ENCODE measurements at places on chromosomes 12 and 14. TPM values are rescaled to one million over a fixed set of nuclear protein-coding genes. Genes with fewer than 3 reads are reported as not detected.

FGF6 gene
- not detected for polyA plus RNA-seq

MUCL1 gene
- polyA plus RNA-seq = not detected

IFT81 gene
- 0.16 TPM for polyA plus RNA-seq

TAS2R8 gene
- not detected for polyA plus RNA-seq

KITLG gene
- not detected for polyA plus RNA-seq

PPFIA2 gene
- not detected for polyA plus RNA-seq

GZMB gene
- polyA plus RNA-seq = 1.0 TPM

KRT78 gene
- not detected for polyA plus RNA-seq

SMAGP gene
- 6.9 TPM for polyA plus RNA-seq

DNAH10 gene
- not detected for polyA plus RNA-seq

GDF3 gene
- polyA plus RNA-seq = not detected

GLIPR1L1 gene
- polyA plus RNA-seq = not detected

CNTN1 gene
- not detected for polyA plus RNA-seq

PLD4 gene
- polyA plus RNA-seq = not detected

ISCA2 gene
- polyA plus RNA-seq = 81.8 TPM

CHGA gene
- polyA plus RNA-seq = 0.28 TPM

MFAP5 gene
- polyA plus RNA-seq = not detected

GRCh38 chr14:77556946-77557345 lies 58.3 kb upstream of the ISM2 start:
- DNase-seq = no peak

- no peak for DNase-seq
Observed at GRCh38 chr12:67019070-67019469, 250.1 kb upstream of the CAND1 start.

- DNase-seq = no peak
Observed at GRCh38 chr12:76040461-76040860, 8.9 kb upstream of the PHLDA1 start.

DNA sequence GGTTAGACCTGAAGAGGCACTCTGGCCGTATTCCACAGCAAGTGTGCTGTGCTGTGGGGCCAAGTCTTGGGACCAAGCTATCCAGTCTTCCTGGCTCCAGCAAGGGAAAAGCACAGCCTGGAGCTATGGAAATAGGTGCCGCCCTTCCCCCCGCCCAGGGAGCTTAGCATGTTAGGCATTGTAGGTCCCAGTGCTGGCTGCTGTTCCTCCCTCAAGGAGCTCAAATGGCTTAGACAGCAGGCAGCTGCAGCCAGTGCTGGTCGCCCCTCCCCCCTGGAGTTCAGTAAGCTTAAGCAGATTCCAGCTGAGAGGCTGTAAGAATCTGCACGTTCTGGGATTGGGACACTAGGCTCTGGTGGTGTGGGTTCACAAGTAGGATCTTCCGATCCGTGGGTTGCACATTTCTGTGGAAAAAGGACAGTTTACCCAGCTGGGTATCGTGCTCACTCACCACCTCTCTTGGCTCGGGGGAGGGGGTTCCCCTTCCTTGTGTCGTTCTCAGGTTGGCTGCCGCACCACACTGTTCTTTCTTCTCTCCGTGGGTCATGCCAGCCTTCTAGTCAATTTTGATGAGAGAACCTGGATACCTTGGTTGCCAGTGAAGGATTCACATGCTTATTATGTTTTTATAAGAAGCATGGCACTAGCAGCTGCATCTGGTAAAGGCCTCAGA lies 127.3 kb downstream of the CNTN1 start:
- no peak for DNase-seq

DNA sequence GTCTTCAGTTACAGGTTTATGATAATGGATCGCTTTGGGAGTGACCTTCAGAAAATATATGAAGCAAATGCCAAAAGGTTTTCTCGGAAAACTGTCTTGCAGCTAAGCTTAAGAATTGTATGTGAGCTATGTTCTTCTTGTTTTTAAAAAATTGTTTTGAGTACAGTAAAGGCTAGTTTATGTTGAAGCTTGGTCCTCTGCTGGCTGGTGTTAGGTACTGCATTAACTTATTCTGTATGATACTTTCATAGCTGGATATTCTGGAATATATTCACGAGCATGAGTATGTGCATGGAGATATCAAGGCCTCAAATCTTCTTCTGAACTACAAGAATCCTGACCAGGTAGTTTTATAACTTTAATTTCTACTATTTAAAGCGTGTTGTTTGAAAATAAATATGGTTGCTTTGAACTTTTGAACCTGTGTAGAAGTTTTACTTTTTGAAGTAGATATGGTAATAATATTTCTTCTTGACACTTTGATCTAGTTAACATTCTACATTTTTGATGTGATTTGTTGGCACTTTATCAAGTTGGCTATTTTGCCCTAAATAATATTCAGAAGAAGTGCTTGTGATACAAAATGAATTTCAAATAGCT lies 55.7 kb downstream of the VRK1 start:
- DNase-seq = peak; percentile 1

GRCh38 chr12:121857322-121858246 lies 1.1 kb downstream of the HPD start:
- no peak for DNase-seq

- no peak for DNase-seq
Observed at GRCh38 chr12:111842556-111843396, 748 bp downstream of the MAPKAPK5 start.

- peak; percentile 89 for DNase-seq
Observed at GRCh38 chr14:105489542-105490266, 1.3 kb upstream of the TEDC1 start.

DNA sequence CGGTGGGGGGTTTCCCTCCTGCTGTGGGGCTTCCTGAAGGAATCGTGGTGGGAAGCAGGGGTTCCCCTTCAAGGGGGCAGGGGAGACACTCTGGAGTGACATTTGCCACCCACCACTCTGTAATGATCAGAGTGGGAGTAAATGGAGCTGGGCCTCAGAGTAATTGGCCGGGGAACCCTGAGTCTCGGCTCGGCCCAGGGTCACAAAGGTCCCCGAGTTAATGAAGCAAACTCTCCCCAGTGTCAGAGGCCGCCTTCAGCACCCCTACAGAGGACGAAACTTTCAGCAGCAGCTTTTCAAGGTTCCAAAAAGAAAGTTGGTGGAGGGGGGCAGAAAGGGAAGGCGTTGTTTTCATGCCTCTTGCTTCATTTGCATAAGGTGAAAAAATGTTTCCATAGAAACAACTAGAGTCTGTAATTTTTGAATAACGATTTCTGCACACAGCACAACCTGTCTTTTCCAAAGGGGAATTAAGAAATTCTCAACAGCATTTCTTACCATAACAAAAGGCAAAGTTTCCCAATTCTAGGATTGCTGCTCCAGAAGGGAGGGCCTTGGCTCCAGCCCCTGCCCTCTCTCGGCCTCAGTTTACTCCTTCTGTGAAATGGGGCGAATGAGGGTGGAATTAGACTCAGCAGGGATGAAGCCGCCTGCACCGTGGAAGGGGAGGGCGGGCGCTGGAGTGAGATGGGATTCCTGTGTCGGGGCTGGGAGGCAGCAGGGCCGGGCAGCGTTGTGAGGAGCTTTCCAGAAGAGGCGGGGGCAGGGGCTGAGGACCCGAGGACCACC lies 67.0 kb upstream of the BEGAIN start:
- DNase-seq = no peak

GRCh38 chr12:80299976-80300375 lies 144.1 kb upstream of the PTPRQ start:
- no peak for DNase-seq

DNA sequence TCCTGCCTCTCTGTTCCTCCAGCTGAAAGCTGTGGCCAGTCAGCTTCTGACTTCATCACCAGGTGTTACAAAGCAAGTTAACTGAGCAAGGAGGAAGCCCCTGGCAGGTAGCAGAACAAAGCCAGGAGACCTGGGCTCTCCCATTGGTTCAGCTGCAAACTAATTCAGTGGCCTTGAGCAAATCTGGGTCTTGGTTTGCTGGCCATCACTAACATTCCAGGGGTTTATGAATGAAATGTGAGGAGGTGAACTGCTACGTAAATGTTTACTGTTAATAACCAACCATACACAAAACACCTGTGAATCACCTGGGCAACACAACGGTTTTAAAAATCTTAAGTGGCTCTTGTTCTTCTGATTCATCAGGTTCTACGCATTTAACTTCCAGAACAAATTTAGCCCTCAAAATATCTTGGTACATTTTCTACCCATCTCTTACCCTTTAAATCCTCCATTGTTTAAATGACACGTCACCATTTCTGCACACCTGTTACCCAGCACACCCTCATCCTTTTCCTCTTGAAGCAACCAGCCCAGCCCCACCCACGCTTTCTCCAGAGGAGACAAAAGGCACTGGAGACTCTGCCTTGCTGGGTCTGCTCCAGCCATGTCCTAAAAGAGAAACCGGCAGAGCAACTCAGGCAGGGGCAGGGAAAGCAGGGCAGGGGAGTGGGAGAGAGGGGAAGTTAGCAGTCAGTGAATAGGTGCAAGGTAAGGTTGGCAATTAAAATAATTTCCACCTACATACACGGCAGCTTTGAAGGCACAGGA lies 49.3 kb upstream of the TSPAN11 start:
- no peak for DNase-seq

DNA sequence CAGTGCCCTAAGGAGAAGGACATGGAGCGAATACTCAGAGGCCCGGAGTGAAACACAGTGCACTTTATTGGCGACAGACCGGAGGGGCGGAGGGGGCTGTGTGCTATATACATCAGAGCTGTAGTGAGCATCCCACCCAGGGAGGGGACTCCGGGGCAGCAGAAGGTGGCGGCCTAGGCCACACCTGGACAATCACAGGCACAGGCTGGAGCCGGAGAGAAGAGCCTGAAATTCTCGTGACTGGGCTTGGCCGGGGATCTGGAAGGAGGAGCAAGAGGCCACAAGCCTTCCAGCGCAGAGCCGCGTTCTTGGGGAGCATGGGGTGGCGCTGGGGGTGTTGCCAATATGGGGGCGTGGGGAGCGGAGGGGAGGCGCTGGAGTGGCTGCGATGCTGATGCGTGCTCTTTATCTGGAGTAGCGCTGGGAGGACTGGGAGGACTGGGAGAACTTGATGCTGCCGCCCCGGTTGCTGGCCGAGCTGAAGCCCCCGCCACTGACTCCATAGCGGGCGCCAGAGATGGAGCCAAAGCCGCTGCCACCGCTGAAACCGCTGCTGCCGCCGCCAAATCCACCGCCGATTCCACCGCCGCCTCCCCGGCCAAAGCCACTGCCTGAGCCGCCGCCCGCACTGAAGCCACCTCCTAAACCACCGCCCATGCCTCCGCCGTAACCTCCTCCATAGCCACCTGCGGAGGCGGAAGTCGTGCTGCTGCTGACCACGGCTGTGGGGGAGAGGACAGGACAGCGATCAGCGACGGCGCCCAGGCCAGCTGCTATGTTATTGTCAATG lies 6.1 kb downstream of the KRT3 start:
- peak; percentile 4 for DNase-seq

DNA sequence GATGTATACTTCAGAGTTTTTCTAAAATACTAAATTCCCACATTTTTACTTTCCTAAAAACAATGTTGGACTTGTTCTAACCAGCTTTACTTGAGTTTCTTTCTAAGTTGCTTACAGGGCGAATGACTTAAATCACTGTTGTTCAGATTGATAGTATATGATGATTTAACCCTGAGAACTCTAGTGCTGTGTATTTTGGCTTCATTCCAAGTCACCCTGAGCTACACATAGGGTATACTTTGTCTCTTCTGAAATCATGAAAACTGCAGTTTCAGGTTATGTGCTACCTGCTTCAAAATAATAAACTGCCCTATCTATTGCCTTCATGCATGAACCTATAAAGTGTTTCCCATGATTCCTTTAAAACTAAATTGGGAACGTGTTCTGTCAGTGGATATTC lies 162.5 kb upstream of the PDE3A start:
- no peak for DNase-seq

GRCh38 chr14:92109490-92109889 lies 3.1 kb upstream of the ATXN3 start:
- DNase-seq = no peak

DNA sequence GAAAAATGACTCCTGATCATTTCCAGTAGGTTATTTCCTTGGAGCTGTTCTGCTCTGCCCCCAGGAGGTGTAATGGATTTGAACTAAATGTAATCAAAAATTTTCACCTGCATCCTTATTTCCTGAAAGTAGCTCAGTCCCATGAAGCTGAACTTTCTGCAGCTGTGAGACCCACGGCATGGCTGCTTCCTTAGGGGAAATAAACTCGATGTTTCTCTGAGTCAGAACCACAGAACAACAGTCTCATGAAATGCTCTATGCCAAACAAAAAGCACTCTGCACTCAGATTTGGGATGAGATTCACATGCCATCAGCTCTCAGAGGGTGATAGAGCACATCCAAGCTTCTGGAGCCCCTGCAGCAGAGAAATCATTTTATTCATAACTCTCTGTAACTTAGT lies 224.1 kb upstream of the PLEKHG7 start:
- no peak for DNase-seq

GRCh38 chr14:100967930-100968329 lies 64.4 kb upstream of the RTL1 start:
- DNase-seq = no peak
